ENCODE measurements at places on chromosomes 6 and 20.
A peak's percentile ranks its signal among the peaks of the same experiment; 100 is the strongest.

GRCh38 chr20:63549019-63549418 is 1.5 kb upstream of the SRMS start:
- no peak for DNase-seq

DNA sequence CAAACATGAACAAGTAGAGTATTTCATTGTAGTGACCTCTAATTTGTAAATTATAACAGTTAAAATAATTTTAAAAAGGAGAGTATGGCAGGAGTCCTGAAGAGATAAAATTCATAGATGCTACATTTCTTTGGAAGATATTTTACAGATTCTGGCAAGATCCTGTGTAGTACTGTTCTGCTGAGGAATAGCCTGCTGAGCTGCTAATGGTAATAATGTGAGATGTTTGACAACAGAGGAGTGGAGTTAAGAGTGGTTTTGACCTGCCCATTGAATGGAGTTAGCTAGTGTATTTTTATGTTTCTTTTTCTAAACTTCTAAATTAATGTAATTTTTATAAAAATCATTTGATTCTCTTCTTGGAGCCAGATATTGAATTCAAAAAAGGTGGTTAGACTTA is 11.8 kb downstream of the CLVS2 start:
- DNase-seq: no peak

DNA sequence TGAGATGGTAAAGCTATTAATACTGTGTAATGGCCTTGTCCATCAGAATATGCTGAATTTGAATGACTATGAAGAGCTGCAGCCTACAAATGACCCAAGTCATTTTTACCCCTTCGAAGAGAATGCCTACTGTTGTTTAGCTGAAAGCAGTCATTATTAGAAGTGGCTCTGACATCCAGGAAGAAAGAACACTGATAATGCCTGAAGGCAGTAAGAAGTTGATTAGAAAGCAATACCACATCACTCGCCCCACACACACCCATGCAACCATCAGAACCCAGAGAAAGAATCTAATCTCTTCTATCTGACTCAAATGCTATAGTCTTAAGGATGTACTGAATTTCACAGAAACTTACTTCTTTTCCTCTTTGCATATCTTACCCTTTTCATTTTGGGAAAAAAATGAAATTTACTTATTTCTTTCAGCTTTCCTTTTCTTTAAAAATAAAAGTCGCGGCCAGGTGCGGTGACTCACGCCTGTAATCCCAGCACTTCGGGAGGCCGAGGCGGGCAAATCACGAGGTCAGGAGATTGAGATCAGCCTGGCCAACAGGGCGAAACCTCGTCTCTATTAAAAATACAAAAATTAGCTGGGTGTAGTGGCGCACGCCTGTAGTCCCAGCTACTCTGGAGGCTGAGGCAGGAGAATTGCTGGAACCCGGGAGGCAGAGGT is 61.0 kb downstream of the ARHGAP18 start:
- no peak for DNase-seq

DNA sequence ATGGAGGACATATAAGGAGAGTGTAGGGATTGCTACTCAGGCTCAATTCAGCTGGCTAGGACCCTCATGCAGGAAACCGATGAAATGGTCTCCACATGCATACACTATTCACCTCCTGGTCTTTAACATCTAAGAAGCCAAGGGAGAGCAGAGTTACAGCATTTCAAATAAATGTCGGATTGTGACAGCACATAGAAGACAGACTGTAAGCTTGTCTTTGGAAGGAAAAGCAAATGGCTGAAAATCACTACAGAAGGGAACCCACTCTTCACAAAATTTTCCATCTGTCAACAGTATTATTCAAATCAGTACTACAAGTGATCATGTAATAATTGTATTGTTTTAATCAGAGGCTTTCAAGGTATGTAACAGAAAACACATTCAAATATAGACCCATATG is 72.9 kb downstream of the ATG5 start:
- DNase-seq: no peak

DNA sequence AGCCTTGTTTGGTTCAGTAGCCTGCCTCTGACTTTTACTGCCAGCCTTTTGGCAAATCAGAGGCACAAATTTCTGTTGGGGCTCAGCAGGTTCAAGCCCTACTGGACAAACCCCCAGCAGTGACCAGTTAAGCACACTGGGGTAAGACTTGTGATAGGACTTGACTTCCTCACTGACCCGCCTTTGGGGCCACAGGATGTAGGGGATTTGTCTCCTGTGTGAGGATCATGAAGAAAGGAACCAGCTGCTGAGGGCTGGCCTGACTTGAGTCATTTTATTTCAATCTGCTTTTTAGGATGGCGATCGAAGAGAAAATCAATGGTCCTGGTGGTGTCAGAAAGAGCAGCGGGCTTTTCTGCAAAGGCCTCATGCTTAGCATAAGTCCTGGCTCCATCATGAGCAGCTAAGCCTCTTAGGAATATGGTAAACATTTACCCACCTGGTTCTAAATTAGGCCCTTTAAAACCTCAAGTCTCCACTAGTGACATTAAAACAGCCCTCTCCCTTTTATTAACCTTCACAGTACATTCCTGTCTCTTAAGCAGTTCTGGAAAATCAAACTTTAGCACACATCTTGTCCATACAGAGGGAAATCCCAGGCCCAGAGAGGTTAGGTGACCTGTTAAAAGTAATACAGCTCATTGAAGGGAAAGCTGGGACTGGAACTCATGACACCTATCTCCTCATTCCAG is 16.6 kb downstream of the CHMP4B start:
- no peak for DNase-seq

GRCh38 chr6:46735720-46736031 is 501 bp upstream of the PLA2G7 start:
- DNase-seq: no peak

DNA sequence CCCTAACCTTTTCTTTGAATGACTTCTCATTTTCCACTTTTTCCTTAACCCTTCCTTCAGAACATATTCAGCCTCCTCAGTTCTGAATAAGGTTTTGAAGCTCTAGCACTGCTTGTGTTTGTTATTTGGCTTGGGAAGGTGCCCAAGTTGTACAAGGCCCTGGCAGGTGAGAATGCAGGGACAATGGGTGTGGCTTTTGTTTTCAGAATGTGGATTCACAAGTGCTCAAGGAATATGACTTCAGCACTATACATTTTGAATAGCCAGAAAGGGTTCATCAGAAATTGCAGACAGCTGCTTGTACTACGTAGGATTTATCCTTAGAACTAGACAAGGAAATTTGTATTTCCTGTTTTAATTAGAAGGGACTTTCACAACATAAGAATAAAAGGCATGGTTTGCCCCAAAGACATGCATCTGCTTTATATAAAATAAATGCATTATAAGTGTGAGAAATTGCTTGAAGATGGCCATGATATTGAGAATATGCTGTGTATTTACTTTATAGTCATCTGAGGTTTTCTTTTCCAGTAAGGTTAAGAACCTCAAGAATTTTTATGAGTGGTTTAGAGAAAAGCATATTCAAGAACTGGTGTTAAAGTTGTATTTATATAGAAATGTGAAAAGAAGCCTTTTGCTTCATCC is 29.3 kb upstream of the PRDM1 start:
- DNase-seq: no peak

- no peak for DNase-seq
Observed at GRCh38 chr6:156080371-156080770, 624.7 kb upstream of the NOX3 start.

DNA sequence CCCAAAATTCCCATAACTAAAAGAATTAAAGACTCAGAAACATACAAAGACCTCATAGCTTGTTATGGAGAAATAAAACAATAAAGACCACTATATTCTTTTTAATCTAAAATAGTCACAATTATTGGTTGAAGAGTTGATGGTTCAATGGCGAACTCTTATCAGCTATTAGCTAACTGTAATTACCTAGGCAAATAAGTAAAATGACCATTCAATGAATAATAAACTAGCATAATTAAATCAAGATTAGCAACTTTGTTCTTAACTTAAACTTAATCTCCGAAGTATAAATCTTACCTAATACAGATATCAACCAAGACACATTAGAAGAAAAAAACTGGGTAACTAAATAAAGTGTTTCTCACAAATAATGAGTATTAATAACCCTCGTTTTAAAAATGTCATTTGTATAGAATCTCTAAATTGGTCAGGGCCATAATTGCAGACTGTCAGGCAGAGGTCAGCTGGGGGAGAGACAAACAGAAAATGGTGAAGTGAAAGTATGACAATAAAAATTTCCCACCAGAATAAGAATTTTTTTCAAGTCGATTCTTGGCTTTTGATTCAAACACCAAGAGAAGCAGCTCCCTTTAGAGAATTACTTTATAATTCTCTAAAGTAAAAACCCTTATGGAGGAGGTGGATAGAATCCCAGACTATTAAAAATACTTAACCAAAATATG is 1.7 kb downstream of the FKBP5 start:
- DNase-seq: no peak

- DNase-seq: no peak
Observed at GRCh38 chr6:167230288-167230687, 60.8 kb upstream of the UNC93A start.

GRCh38 chr6:3305831-3306230 is 47.1 kb downstream of the PSMG4 start:
- no peak for DNase-seq

- DNase-seq: no peak
Observed at GRCh38 chr6:167504385-167504961, 179.6 kb downstream of the TTLL2 start.

DNA sequence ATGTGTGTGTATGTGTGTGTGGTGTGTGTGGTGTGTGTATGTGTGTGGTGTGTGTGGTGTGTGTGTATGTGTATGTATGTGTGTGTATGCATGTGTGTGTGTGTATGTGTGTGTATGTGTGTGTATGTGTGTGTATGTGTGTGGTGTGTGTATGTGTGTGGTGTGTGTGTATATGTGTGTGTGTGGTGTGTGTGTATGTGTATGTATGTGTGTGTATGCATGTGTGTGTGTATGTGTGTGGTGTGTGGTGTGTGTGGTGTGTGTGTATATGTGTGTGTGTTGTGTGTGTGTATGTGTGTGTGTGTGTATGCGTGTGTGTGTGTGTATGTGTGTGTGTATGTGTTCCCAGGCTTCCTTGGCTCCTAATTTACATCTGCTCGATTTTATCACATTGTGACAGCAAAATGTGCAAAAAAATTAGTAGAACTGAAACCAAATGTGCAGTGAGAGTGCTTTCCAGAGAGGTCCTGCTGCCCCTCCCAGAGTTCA is 234.5 kb downstream of the BMP7 start:
- DNase-seq: no peak

GRCh38 chr6:33126101-33126714 is 50.4 kb downstream of the HLA-DPB1 start:
- DNase-seq: peak; percentile 88

DNA sequence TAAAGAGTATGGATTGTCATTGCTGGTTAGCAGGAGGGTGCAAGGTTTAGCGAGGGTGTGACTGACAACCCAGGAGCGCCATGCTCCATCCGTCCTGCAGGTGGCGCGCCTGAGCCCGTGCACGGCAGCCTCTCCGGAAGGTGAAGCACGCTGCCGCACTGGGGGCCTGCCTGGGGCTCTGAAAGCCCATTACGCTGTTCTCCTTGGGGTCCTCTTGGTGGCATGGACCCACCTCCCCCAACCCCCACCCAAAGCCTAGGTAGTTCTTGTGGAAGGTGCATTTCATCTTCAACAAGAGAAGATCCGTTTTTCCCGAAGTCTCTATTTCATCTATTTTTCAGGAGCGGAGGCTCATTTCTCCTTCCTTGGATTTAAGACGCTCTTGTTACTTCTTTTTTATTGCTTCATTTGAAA is 197.4 kb upstream of the KCNG1 start:
- DNase-seq: peak; percentile 77

DNA sequence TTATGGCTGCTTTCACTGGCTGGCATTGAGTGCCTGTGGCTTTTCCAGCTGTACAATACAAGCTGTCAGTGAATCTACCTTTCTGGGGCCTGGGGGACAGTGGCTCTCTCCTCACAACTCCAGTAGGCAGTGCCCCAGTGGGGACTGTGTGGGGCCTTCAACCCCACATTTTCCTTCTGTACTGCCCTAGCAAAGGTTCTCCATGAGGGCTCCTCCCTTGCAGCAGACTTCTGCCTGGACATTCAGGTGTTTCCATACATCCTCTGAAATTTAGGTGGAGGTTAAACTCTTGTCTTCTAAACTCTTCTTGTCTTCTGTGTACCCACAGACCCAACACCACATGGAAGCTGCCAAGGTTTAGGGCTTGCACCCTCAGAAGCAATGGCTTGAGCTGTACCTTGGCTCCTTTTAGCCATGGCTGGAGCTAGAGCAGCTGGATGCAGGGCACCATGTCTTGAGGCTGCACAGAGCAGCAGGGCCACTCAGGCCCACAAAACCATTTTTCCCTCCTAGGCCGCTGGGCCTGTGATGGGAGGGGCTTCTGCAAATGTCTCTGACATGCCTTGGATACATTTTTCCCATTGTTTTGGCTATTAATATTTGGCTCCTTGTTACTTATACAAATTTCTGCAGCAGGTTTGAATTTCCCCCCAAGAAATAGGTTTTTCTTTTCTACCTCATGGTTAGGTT is 9.6 kb downstream of the PEX7 start:
- DNase-seq: no peak

All from upper lobe of right lung (tissue), 1 donor.